ENCODE measurements at places on chromosomes 1 and 21.

DNA sequence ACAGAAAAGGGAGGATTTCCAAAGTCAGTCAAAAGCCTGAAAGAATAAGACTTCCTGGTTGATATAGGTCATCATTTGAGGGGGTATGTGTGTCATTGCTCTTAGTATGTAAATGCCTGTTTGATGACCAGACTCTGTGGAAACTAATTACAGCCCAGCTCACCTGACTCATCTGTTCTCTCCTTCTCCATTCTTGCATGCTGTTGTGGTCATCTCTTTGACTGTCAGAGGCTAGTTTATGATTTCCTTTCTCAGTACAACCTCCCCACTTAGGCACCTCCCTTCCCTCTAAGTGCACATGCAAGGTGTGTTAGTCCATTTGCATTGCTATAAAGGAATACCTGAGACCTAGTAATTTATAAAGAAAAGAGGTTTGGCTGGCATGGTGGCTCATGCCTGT is 2.4 kb upstream of the C1orf116 start:
- no peak for DNase-seq

DNA sequence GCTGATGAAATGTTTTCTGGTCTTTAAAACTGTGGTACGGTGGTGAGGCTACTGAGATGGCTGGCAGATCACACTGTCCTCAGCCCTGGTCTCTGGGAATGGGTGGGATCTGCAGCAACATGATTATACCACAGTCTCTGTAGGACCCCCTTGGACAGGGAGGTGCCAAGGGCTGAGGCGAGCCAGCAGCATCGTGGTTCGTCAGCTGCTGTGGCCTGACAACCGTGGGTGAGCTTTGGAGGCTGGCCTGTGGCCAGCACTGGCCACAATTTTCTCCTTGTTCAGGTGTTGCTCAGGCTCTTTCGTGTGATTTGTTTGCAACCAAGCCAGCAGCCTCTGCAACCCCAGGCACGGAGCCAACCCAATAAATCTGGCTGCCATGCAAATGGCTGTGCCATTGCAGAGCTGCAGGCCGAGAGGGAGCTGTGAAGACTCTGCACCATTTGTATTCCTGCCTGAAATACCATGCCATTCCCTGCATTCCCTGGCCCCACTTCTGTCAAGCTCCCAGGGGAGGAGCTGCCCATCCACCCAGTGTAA is 70.9 kb downstream of the PCP4 start:
- no peak for DNase-seq

- DNase-seq, result no peak
Observed at GRCh38 chr21:35915030-35915429, 145.3 kb downstream of the SETD4 start.

DNA sequence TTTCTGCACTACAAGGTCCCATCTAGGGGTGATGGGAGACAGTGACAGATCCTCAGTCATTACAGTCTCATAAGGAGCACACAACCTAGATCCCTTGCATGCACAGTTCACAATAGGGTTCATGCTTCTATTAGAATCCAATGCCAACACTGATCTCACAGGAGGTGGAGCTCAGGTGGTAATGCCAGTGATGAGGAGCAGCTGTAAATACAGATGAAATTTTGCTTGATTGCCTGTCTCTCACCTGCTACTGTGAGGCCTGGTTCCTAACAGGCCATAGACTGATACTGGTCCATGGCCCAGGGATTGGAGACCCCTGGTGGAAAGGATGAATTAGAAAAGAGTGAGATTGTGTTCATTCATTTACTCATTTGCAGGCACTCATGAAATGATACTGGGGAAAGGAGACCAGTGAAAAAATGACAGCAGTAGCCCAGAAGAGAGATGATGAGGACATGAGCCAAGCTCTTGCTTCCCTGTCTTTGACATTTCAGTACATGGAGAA is 251.6 kb upstream of the DUSP10 start:
- no peak for DNase-seq

DNA sequence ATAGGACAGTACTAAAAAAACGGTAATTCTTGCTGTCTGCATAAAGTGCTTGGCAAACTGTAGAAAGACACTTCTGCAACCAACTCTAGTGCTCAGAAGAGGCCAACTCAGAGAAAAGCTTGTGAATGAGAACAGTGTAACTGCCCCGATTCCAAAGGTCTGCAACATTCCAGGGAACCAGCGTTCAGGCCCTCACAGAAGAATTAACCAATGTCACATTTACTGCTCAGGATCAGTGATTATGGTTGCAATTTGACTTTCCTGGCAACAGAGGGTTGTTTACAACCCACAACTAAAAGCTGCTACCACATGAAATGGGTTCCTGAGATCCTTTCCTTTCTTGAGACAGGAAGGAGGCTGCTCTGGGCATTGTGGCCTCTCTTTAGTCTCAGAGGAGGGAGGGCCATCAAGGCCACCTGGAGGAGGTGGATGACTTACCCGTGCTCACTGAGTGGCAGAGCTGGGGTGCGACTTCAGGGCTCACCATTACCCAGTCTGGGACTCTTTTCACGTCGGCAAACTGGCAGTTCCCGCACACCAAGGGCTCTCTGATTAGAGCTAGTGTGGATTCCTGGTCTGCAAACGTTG is 15.3 kb downstream of the SRSF4 start:
- no peak for DNase-seq

- DNase-seq, result no peak
Observed at GRCh38 chr21:35420656-35421055, 371.6 kb upstream of the RUNX1 start.

DNA sequence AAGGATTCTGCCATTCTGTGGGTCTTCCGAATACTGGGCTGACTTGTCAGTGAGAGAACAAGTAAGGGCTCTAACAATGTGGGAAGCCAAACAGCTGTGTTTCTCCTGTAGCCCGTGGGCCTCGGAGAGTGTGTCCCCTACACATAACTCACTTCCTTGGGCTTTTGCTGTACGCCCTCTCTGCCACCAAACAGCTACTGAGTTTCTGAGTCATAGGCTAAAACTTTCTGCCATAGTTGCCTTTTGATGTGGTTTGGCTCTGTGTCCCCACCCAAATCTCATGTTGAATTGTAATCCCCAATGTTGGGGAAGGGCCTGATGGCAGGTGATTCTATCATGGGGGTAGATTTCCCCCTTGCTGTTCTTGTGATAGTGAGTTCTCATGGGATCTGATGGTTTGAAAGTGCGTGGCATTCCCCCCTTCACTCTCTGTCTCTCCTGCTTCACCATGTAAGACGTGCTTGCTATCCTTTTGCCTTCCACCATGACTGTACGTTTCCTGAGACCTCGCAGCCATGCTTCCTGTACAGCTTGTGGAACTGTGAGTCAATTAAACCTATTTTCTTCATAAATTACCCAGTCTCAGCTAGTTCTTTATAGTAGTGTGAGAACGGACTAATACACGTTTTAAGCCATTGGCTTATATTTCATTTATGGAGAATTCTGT is 194.8 kb upstream of the HMCN1 start:
- DNase-seq, result no peak

- no peak for DNase-seq
Observed at GRCh38 chr21:41366522-41367151, 4.8 kb downstream of the MX2 start.

- no peak for DNase-seq
Observed at GRCh38 chr21:26052057-26052456, 118.5 kb downstream of the APP start.

- no peak for DNase-seq
Observed at GRCh38 chr1:155083052-155083541, 4.5 kb downstream of the EFNA3 start.

DNA sequence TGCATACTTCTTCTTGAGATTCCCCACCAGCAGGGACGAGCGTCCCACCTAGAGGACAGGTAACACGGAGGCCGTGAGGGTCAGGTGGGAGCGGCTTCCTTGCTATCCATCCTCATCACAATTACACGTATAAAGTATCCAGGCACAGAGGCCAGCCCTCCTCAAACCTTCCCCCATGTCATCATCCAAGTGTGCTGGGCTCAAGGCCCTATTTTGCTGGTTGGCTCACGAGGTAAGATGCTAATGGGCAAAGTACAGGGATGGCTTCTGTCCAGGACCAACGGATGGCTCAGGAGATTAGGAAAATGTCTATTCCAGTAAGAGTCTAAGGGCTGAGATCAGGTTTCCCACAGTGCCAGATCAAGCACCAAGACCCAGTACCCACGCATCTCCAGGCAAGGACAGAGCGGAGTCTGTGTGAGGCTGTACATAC is 11.5 kb upstream of the A3GALT2 start:
- no peak for DNase-seq

GRCh38 chr1:238562341-238562740 is 671.6 kb upstream of the ZP4 start:
- DNase-seq, result no peak

DNA sequence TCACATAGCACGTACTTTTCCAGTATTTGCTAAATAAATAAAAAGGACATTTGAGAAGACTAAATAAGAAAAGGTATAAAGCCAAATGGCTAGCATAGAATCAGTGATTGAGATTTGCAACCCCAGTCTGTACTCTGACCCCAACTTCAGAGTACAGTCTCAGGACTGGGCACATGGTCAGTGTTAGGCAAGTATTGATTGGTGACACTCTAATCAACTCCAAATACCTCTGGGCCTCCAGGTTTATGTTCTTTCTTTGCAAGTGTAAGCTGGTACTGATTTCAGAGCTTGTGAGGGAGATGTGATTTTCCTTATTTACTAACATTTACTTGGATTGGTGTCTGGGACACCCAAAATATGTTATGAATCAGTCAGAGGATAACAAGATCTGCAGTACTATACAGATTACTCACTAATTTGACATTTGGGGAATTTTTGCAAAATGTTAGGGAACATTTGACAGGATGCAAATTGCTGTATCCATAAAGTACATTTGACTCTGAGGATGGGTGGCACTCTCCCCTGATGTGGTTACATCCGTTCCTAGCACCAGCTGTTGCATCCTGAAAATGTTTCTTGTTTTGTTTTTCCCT is 34.2 kb downstream of the LMO4 start:
- no peak for DNase-seq

DNA sequence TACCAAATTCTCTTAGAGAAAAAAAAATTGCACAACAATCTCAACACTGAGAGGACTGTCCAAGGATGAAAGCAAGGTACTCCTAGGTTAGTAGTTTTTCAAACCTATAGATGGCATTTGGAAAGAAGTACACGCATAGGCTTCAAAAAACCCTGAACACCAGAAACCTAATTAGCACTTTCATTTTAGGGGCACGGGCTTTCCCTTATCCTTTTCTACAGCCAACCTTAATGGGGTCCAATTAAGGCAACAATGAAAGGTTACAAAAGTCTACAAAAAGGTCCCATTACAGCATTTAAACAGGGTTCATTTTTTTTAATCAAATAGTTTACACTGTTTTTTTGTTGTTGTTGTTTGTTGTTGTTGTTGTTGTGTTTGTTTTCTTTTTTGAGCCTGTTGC is 6.2 kb downstream of the KDM5B start:
- DNase-seq, result no peak

GRCh38 chr1:186793582-186793927 is 35.2 kb upstream of the PLA2G4A start:
- DNase-seq, result no peak

DNA sequence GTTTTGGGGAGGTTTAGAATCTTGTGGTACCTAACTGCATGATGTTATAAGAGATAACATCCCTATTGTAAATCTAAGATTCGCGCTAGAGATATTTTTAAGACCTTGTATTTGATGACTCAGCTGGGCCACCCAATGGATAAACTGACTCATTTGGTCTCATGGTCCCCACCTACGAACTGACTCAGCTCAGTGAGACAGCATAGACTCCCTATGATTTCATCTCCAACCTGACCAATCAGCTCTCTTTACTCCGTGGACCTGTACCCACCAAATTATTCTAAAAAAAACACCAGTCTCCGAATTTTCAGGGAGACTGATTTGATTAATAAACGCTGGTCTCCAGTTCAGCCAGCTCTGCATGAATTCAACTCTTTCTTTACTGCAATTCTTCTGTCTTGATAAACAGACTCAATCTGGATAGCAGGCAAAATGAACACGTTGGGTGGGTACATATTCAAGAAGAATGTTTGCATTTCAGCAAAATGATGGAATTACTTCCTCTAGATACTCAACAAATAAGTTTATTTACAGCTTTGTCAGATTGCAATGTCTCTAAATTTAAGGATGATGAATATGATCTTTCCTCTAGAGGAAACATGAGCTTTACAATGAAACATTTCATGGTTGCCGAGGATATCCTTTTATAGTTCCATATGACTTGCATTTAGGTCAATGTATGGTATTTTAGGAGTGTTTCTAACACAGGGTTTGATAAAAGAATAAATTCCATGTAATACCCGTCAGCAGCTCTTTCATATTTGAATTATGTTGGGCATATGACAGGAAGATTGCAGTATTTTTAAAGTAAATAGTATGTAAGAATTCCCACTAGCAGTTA is 516.6 kb upstream of the RGS18 start:
- no peak for DNase-seq

GRCh38 chr21:42315296-42315891 is at the start of gene TFF3:
Gene TFF3 (minus strand): TSS chr21:42315409. CDS start chr21:42315374, 35 bp downstream.
- no peak for DNase-seq

- no peak for DNase-seq
Observed at GRCh38 chr21:28522014-28522799, 470.5 kb downstream of the LTN1 start.

GRCh38 chr21:43880111-43880985 is 15.3 kb downstream of the AGPAT3 start:
- no peak for DNase-seq

DNA sequence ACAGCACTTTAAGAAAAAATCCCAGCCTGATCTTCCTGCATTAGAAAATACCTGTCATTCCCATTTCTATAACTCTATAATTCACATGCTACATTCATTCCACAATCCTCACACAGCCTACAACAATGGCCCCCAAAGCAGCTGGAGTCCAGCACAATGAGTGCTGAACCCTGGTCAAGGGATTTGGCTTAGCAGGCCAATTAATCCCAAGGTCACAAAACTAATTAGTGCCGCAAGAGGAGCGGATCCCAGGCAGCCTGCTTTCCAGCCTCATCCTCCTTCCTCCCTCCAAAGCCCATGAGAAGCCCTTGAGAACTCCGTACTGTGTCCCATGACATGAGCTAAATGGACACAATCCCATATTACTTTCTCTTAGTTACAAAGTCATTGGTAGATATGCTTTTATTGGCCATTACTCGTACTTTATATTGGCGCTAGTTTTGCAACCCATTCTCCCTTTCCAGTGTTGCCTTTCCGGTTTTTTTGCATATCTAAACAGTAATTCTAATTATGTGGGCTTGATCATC is 94.8 kb downstream of the DAB1 start:
- no peak for DNase-seq

DNA sequence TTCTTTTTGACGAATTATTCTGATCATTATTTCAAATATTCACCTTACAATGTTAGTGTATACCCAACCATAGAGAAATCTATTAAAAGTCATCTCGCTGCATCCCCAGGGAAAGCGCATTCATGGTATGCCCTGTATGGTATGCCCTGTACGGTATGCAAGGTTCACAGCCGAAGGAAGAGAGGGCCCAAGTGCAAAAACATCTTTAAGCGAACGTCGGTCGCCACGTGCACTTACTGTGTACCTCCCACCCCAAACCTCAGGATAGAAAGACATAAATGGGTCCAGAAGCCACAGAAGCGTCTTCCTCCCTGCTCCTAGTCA is 14.4 kb downstream of the HLX start:
- DNase-seq, result no peak

GRCh38 chr21:35169574-35169973 is 120.5 kb upstream of the RUNX1 start:
- no peak for DNase-seq

Measured in activated naive CD4-positive, alpha-beta T cell treated with anti-CD3 and anti-CD28 coated beads, Interleukin-2, amount 50 U/mL, for 16 hours (primary cell).